ENCODE measurements at places on chromosomes 11 and 22. TPM values are rescaled to one million over a fixed set of nuclear protein-coding genes. Genes with fewer than 3 reads are reported as not detected.
A peak's percentile ranks its signal among the peaks of the same experiment; 100 is the strongest.

The SPDYC gene
- not detected for total RNA-seq

The TMEM191B gene
- total RNA-seq: 27.4 TPM

The RPS25 gene
- 1,318 TPM for total RNA-seq

The DCDC1 gene
- total RNA-seq: 0.23 TPM

The CAPRIN1 gene
- total RNA-seq: 140 TPM

The AMPD3 gene
- total RNA-seq: 1.3 TPM

The OTOG gene
- not detected for total RNA-seq

The L3MBTL2 gene
- total RNA-seq: 23.4 TPM

The C22orf15 gene
- not detected for total RNA-seq

The TTC36 gene
- total RNA-seq: 0.69 TPM

The MS4A7 gene
- not detected for total RNA-seq

DNA sequence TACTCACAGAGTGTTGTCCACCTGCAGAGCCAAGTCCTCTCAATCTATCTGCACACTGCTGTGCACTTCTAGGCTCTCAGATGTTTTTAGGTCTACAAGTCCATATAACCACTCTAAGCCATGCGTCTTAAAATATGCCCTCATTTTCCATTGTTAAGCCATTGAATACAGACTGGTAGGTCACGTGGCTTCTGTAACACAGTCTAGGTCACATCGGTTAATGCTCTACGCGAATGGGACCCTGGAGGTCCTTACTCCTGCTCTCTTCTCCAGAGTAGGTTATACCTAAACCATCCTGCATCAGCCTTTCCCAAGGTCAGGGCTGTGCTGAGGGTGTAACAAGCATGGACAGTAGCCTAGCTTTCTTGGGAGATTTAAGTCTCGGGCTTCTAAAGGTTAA, 819 bp downstream of the JAML start:
- DNase-seq: no peak

- DNase-seq: peak; percentile 80
These were observed 649.7 kb downstream of the METTL15 start for GRCh38 chr11:28757725-28758515.

DNA sequence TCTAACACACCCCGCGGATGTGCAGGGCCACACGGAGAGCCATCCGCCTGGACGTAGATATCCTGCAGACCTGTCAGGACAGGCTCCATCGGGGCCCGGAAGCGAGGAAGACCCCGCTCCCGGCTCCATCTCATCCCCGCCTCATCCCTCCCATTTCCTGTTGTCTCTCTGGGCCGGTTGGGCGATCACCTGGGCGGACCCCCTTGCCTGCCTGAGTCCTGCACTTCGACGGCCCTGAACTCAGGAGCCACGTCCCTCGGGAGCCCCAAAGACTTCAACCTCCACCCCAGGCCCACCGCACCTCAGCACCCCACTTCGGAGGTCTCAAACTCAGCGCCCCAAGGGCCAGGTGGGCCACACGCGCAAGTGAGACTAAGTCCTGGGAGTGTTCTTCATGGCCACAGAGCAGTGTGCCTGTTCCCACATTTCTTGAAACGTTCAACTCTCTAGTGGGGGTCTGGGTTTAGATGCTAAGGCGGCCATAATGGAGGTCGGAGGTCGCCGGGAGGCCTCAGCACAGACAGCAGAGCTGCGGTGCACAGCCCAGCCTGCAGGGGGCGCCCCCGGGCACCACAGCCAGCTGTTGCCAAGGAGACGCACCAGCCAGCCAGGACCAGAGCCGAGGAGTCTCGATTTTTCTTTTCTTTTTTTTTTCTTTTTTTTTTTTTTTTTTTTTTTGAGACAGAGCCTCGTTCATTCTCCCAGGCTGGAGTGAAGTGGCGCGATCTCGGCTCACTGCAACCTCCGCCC, 26.0 kb upstream of the FADD start:
- DNase-seq: peak; percentile 57

GRCh38 chr11:8613036-8613435, 19.0 kb upstream of the STK33 start:
- no peak for DNase-seq

DNA sequence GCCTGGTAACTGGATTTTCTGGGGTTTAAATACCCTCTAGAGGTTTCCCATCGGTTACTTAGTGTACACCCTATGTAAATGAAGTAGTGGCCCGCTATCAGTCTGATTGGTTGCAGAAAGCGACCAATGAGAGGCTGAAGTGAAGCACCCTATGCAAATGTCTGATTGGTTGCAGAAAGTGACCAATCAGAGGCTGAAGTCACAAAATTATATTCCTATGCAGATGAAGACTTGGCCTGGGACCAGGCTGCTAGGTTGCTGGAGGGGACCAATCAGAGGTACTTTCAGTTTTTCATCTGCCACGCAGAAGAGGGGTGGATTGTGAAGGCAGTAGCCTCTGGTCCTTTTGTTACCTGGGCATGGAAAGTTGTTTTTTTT, 134.8 kb downstream of the TBC1D22A start:
- DNase-seq: no peak

GRCh38 chr22:37999640-38000272, 15.4 kb upstream of the SOX10 start:
- DNase-seq: peak; percentile 87

DNA sequence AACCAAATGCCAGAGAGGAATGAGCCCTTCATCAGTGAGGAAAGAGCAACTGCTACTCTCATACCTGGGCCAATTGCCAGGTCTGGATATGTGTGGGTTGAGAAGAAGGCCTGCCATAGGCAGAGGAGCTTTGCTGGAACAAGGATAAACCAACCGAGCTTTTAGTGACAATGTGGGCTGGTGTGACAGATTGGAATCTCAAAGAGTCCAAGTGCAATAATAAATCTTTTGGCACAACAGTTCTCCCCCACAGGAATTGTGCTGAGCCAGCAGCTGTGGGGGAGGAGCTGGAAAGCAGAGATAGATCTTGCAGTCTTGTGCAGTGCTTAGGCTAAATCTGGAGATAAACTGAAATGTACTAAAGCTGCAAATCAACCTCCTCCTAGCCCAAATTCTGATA, 79.4 kb upstream of the ISX start:
- DNase-seq: no peak

DNA sequence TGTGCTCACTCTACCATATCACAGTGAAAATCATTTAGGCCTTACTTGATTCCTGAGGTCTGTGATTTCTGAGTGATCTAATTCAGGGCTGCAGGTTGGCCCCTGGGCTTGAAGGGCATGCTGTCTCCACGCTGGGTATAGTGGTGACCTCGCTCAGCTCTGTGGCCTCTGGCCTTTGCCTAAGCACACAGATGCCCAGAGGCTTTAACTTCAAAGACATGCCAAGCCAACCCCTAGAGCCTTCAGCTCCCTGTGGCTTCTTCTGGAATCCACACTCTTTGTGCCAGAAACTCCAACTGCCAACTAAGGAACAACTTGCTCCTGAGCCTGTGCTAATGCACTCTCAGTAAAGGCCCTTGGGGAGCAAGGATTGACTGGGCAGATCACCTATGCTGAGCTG, 232.6 kb upstream of the MPPED2 start:
- no peak for DNase-seq

DNA sequence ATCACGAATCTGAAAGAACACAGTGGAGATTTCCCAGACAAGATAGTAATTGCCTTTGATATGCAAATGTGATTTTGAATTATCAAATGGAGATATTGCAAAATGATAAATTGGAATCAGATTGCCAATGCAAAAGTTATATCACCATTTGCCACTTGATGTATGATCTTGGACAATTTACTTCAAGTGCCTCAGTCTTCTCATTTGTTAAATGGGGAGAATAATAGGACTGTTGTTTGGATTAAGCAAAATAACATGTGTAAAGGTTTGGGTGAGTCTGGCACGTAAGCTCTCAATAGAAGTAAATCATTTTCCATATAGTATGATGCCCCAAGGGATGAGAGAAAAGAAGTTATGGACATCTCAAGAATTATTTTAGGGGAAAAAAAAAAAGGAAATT, 7.9 kb upstream of the PHF21A start:
- DNase-seq: no peak

GRCh38 chr11:134949121-134950090, 537.4 kb upstream of the B3GAT1 start:
- peak; percentile 86 for DNase-seq

- no peak for DNase-seq
These were observed 56.8 kb upstream of the GAB2 start for GRCh38 chr11:78474451-78474850.

- DNase-seq: no peak
These were observed 19.6 kb downstream of the POU2AF1 start for GRCh38 chr11:111359223-111360149.

DNA sequence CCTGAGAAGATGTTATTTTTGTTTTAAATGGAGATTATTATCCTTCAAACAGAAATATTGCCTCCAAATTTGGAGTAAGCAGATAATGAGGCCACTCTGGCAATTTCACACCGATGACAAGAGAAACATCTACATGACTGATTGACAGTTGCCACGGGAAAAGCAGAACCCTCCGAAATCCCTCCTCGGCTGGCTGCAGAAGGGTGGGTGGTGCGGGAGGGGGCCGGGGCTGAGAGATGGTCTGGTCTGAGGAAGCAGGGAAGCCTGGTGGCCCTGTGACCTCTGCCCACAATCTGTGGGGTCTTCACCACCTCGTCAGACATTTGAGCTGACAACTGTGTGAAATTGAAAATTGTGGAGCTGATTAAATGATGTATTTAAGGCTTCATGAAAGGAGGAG, 503.2 kb downstream of the MN1 start:
- DNase-seq: no peak

DNA sequence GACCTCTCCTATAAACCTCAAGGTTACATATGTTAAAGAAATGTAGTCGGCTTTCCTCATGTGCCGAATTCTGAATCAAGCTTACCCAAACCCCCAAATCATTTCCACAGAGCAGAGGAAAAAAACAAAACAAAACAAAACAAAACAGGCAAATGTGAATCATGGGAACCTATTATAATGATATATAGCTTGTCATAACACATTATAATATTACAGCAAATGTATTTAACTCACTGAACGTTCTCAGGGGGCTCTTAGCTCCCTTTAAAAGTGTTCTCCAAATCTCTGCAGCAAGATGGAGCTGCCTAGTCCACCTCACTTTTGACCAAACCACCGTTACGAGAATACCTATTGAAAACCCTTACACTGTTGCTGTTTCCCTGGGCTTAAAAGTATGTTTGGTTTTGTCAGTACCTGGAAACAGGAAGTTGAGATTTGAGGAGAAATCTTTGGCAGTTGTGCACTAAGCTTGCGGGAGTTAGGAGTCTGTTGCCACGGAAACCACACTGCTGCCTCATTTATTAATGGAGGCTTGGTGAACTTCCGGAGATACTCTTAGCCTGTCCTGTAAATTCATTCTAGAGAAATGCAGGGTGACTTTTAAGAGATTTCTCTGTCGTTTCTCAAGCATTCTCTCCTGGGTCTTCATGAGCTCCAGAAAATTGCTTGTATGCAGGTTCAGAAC, 167.0 kb upstream of the RASSF10 start:
- DNase-seq: peak; percentile 68

DNA sequence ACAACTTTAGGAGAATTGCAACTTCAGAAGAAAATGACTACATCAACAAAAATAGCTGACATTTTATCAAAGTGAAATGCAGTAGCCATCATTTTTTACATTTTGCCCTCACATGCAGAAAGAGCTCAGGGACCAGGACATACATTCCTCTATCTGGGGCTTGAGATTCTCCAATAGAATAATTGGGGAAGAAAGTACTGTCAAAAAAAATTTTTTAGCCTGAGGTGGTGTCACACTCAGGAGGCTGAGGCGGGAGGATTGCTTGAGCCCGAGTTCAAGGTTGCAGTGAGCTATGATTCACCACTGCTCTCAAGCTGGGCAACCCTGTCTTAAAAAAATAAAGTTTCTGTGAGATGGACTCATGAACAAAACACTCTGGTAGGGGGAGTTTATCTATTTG, 32.2 kb upstream of the DEPDC7 start:
- no peak for DNase-seq

DNA sequence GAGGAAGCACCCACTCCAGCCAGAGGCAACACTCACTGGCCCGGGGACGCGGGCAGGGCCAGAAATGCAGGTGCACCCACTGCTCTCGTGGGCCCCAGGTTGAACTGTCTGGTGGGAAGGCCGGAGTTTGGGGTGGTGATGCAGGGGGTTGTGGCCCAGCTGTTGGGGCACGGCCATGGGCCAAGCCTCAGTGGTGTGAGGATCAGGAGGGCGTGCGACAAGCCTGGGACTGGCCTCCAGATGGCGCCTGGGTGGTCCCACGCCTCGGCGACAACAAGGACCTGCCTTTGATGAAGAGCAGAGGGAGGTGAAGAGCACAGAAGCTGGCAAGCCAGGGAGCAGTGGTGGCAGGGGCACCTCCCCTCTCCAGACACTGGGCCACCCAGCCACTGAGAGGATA, 240.8 kb downstream of the BRD1 start:
- DNase-seq: no peak

GRCh38 chr22:23700706-23701105, 9.9 kb downstream of the RGL4 start:
- no peak for DNase-seq

GRCh38 chr22:23608583-23608982, 23.5 kb downstream of the DRICH1 start:
- peak; percentile 24 for DNase-seq

GRCh38 chr11:64910451-64911093, 6.4 kb downstream of the ATG2A start:
- DNase-seq: no peak

DNA sequence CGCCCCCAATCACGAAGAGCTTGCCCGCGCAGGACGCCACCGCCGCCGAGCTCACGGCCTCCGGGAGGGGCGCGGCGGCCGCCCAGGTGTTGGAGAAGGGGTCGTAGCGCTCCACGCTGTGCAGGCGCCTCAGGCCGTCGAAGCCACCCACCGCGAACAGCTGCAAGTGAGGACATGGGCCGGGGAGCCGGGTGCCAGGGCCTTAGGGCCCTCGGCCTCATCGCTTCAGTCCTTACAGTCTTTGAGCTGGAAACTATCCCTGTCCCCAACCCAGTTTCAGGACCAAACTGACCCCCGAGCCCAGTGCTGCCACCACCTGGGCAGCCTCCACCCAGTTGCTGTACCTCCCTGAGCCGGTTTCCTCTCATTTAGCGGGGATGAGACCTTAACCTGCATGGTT, 7.6 kb downstream of the KLHL35 start:
- DNase-seq: no peak

GRCh38 chr22:45860201-45860600, 116.8 kb downstream of the WNT7B start:
- no peak for DNase-seq

GRCh38 chr11:30125456-30125855, 105.4 kb upstream of the FSHB start:
- DNase-seq: no peak
